HT-29 (cell line): ENCODE measurements at places on chromosomes 1 and 21.

GRCh38 chr1:220628431-220628830, 61.7 kb upstream of the C1orf115 start:
- no peak for DNase-seq

- peak; percentile 52 for DNase-seq
Measured at GRCh38 chr21:38352536-38353219, 95.9 kb downstream of the KCNJ15 start.

- no peak for DNase-seq
Measured at GRCh38 chr1:19448491-19449439, 36.6 kb downstream of the CAPZB start.

DNA sequence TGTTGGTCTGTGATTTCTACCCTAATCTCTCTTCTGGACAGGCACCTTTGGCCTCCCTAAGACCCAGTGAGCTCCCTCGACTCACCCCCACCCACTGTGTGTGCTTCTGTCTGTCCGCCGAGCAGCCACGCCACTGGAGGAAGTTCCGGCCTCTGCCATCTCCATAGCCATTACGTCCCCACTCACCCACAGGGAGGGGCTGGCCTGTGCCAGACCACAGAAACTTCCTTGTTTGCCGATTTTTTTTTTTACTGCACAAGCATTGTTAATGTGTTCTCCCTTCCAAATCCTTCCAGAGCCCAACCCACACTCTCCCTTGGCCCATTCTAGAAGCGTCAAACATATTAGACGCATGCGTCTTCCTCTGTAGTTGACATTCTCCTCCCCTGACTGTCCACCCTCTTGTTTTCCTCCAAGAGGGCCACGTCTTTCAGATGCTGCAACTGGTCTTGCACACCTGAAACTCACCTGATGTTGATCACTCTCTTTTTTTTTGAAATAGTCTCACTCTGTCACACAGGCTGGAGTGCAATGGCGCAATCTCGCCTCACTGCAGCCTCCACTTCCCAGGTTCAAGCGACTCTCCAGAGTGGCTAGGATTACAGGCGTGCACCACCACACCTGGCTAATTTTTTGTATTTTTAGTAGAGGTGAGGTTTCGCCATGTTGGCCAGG, 72.3 kb downstream of the EVA1C start:
- DNase-seq, result peak; percentile 38

DNA sequence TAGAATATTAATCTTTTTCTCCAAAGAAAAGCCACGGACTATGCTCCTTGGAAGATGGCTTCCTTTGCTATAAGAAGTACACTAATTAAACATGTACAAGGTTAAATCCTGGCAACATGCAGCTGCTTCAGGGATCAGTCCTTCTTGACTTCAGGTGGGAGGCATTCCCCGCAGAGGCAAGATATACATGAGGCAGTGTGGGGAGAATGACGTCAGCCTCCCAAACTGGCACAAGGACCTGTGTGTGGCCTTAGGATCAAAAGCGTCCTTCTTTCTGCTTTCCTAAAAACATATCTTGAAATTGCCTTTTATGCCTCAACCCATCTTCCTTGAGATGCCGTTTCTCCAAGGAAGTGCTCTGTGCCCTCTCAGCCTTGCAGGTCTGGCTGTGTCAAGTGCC, 90.3 kb downstream of the WLS start:
- DNase-seq, result no peak

DNA sequence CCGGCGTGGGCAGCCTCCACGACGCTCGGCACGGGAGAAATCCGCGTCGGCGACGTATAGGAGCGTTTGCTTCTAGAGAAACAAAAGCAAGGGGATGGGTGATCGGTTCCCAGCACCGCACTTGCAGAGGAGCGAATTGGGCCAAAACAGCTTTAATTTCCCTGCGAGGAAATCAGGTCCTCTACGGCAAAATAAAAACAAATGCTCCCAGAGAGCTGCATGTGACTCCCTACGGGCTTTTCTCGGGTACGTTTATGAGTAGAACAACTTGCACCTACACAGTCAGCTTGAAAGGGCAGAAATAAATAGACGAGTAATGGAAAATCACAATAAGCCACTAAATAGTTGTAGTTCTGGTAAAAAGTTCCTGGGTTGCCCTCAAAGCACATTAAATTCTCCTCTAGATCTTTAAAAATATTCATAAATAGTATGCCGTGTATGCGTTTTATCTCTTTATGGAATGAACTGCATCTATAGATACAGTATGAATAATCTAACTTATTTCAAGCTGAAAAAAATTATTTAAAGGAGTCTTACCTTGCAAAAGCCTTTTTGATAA, 1.2 kb downstream of the NHLH2 start:
- no peak for DNase-seq

DNA sequence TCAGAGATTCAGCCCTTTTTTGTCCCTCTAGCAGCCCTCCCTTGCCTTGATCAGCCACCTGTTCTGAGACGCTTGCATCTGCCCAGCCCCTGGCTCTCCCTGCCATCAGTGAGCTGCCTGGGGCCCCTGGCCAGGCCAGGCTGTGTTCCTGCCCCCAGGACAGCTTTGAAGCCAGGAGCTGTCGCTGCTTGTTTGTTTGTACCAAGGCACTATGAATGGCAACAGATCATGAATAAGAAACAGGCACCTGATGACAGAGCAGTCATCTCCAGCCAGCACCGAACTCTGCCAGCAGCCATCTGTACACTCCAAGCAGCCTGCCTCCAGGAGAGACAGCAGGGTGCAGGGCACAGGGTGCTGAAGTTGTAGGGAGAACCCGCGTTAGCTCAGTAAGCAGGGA, 8.1 kb upstream of the VWA5B1 start:
- no peak for DNase-seq

- peak; percentile 7 for DNase-seq
Measured at GRCh38 chr1:230140221-230141020, 73.4 kb downstream of the GALNT2 start.

DNA sequence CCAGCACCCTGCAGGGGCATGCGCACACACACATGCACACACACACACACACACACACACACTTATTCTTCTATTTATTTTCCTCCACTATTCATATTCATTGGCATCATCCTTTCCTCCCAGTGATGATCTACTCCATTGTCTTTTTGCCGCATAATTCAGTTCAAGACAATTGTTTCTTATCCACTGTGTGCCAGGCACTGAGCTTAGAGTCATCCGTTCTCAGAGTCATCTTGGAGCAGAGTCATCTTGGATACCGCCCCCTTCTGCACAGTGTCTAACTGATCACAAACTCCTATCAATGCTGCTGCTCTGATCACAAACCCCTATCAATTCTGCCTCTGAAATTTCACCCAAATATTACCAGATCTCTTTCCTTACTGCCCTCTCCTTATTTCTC, 102.8 kb upstream of the PROX1 start:
- no peak for DNase-seq

DNA sequence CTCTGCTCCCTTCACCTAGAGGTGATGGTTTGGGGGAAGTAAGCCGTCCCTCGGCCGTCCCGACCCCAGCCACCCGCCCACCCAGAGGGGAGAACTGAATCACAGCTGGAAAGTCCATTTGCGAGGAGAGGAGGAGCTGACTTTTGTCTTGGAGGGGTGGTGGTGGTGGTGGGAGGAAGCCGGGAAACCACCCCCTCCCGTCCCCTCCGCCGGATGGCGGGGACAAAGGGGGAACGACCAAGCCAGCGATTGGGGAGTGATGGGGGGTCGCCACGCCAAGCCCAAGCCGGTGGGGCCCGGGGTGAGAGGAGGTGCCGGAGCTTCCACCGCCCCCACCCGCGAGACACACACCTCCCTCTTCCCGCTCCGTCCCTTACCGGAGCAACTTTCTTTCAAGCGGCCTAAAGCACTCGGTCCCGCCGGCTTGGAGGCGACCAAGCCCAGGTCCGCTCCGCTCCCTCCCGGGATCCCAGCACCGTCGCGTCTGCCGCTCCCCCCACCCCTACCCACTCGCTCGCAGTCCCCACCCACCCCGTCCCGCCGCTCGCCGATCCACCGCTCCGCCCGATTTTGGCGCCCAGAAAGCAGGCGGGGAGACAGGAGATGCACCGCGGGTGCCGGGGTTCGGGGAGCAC, 540 bp downstream of the ARHGEF2 start:
- DNase-seq, result peak; percentile 30

DNA sequence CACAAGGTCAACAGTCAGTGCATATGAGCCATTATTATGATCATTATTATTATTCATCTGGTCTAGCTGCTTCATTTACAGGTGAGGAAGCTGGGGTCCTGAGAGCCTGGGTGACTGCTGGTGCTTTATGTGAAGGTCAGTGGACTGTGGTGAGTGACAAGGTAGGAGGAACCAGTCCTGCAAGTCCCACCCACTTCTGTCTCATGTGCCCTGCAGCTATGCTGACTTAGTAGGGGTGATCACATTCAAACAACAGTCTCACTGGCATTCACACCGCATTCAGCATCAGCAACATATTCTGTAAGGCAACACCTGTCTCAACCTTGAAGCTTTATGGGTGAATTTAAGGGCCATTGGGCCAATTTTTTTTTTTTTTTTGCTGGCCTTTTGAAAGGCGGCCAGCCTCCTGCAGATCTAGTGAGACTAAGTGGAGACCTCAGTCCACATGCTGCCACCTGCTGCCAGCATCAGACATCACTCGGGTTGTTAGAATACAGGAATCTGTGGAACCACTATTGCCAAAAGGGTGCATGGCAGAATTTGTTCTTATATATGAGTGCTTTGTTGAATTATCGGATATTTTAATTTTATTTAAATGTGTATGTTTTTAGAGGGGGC, 59.9 kb upstream of the CACNA1E start:
- DNase-seq, result peak; percentile 73

GRCh38 chr1:183024317-183025009, 1.2 kb downstream of the LAMC1 start:
- DNase-seq, result peak; percentile 42
